ENCODE measurements at places on chromosomes 12 and 14. TPM values are rescaled to one million over a fixed set of nuclear protein-coding genes. Genes with fewer than 3 reads are reported as not detected.

DNA sequence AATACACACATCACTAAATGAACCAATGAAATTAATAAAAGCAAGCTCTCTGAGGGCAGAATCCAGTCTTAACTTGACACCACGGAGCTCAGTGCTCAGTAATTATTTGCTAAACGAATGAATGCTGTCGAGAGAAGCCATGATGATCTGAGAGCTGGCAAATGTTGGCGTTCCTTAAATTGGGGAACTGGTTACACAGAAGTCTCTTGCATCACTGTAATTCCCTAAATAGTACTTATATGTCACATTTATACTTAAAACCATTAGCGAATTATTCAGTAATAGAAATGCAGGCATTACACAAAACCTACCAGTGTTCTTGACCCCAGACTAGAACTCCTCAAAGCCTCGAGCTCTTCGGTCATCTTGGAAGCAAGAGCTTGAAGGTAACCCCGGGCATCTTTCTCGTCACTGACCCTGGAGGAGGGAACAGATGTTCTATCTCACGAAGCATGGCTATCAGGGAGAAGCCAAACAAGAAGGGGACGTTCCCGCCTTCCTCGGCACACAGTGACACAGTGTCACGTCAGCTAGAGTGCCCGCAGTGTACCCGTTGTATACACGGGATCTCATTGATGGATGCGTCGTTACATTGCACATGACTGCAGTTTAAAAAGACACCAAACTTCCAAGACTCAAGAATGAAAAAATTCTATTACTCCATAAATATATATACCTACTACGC lies 43.6 kb downstream of the AMN start:
- DNase-seq, result no peak

- DNase-seq, result no peak
These were observed 15.4 kb downstream of the CHGA start for GRCh38 chr14:92938235-92938875.

GRCh38 chr14:77099425-77100167 lies 1.5 kb downstream of the CIPC start:
- no peak for DNase-seq

Gene TPPP2
- total RNA-seq, result not detected

Gene INSM2
- not detected for total RNA-seq

Data from mesenteric fat pad (tissue), 1 donor.